ENCODE measurements at places on chromosomes 2 and 18. TPM values are rescaled to one million over a fixed set of nuclear protein-coding genes. Genes with fewer than 3 reads are reported as not detected.

DNA sequence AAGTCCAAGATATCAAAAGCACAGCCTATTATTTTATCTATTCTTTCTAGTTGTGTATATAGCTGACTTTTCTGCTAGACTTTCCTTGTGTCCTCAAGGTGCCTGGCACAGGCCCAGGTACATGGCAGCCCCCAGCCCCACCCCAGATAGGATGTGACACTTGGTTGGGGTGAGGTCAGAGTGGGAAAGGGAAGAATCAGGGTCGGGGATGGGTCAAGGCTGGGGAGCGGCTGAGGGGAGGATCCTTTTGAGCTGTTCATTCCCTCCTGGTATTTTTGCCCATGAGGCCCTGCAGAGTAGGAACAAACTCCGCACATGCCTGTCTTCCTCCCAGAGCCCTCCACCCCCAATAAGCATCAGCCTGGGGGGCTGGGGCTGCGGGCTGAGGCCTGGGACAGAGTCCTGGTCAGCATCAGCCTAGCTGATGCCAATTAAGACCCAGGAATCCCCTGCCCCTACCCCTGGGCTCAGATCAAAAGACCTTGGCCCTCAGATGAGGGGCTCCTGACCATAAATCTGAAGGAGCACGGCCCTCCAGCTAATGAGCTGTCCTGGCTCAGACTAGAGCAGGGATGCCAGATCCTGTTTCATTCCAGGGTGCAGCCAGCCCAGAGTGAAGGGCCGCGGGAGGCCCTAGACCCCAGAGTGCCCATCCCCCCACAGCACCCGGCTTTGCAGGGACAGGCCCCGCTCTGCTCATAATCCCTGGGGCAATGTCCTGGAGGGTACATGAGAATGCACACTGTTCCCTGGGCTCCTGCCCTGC lies 85.3 kb downstream of the SDC1 start:
- no peak overlapping the region for H3K4me3 ChIP-seq
- peaks cover 48% of the 10 kb centered on the region for H3K27me3 ChIP-seq
- no peak overlapping the region for H3K27ac ChIP-seq

DNA sequence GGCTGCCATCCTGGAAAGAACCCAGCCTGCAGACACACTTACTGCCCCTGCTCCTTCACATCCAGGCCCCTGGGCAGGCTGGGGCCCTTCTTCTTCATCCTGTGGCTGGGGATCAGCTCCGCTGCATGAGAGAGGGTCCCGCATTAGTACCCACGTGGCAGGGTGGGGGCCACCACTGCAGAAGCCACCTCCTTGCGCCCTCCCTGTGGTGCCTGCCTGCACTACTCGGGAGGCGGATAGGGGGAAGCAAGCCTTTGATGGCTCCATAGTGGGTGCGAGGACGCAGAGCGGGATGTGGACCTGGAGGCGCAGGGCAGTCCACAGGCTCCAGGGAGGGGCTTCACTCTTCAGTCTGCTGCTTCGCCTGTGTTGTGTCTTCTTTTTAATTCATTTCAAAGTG lies 46.7 kb downstream of the GPC1 start:
- H3K27ac ChIP-seq, result no peak overlapping the region
- no peaks in the 10 kb centered on the region for H3K27me3 ChIP-seq
- H3K36me3 ChIP-seq, result peaks cover 1% of the 10 kb centered on the region
- no peaks in the 10 kb centered on the region for H3K4me1 ChIP-seq
- H3K4me3 ChIP-seq, result no peak overlapping the region

DNA sequence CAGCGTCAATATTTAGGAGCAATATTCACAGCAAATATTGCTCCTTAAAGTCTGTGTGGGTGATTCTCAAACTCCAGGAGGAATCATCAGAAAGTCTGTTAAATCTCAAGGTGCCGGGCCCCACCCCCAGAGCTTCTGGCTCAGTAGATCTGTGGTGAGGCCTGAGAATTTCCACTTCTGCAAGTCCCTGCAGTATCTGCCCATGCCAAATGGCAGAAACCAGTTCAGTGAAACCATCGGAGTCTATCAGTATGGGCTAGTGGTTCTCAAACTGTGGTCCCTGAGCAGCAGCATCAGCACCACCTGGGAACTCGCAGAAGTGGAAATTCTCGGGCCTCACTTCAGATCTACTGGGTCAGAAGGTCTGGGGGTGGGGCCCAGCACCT lies 202.9 kb downstream of the SLC4A3 start:
- H3K27me3 ChIP-seq, result peaks cover 32% of the 10 kb centered on the region
- H3K4me3 ChIP-seq, result no peak overlapping the region
- H3K4me1 ChIP-seq, result no peaks in the 10 kb centered on the region
- no peak for DNase-seq
- no peaks in the 10 kb centered on the region for H3K36me3 ChIP-seq

DNA sequence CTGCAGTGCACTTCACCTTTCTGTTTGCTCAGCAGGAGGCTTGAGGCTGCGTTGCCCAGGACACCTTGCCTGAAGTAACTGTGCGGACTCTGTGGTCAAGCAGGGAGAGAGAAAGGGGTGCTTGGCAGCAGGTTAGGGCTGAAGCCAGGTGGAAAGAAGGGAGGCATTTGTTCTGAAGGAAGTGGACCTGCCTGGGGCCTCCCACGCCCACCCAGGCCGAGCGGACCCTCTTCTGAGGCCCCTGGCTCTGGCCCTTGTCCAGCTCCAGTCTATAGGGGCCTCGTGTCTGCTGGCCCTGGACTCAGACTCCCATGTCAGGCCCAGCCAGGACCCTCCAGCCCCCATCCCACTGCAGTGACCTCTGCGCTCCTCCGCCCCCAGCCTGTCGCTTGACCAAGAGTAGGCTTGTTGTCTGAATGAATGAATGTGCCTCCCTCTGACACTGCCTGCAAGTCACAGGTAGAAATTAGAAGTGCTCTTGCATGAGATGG lies 2.5 kb downstream of the SNED1 start:
- H3K27ac ChIP-seq, result no peak overlapping the region
- DNase-seq, result no peak
- H3K4me3 ChIP-seq, result no peak overlapping the region
- peaks cover 11% of the 10 kb centered on the region for H3K27me3 ChIP-seq
- H3K4me1 ChIP-seq, result peaks cover 47% of the 10 kb centered on the region

GRCh38 chr2:146931109-146931508 lies 913.7 kb upstream of the ACVR2A start:
- no peaks in the 10 kb centered on the region for H3K27me3 ChIP-seq
- no peak overlapping the region for H3K27ac ChIP-seq
- H3K36me3 ChIP-seq, result no peaks in the 10 kb centered on the region
- no peak overlapping the region for H3K4me3 ChIP-seq
- H3K4me1 ChIP-seq, result no peaks in the 10 kb centered on the region

DNA sequence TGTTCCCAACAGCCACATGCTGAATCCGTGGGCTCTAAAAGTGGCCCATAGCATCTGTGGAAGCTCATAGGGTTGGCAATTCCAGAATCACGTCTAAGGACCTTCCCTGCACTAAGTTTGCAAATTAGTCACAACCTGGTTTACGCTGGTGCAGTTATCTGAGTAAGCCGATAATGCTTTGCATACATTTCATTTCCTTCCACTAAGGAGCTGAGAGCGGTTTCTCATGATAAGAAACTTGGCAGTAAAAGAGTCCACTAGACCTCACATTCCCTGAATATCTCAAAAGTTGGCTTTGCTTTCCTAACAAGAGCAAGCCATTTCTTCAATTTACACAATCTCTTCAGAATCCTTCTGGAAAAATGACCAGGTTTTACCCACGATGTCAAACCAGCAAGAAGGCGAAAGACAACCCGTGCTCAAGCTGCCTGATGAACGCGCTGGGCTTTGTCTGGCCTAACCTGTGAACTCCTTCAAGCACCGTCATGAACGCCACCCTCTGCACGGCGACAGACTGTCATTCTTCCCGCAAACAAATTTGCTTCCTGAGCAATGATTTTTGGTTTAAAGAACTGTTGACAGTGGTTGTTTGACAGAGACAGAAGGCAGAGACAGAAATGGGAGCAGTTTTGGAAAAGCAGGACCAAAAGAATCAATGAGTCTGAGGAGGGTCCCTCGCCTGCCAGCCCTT lies 73.0 kb upstream of the COPS8 start:
- no peaks in the 10 kb centered on the region for H3K36me3 ChIP-seq
- H3K4me3 ChIP-seq, result no peak overlapping the region
- H3K4me1 ChIP-seq, result no peaks in the 10 kb centered on the region
- H3K27me3 ChIP-seq, result no peaks in the 10 kb centered on the region
- DNase-seq, result no peak

- H3K27me3 ChIP-seq, result no peaks in the 10 kb centered on the region
- no peak overlapping the region for H3K27ac ChIP-seq
- DNase-seq, result no peak
- H3K36me3 ChIP-seq, result no peaks in the 10 kb centered on the region
- H3K4me3 ChIP-seq, result no peak overlapping the region
Measured at GRCh38 chr18:3867236-3867635, 417.3 kb downstream of the TGIF1 start.

GRCh38 chr18:34650121-34650545 lies 60.0 kb upstream of the DTNA start:
- H3K27ac ChIP-seq, result no peak overlapping the region
- no peak overlapping the region for H3K4me3 ChIP-seq
- no peaks in the 10 kb centered on the region for H3K27me3 ChIP-seq
- no peak for DNase-seq
- H3K36me3 ChIP-seq, result no peaks in the 10 kb centered on the region

Gene FBXO48
- 0.59 TPM for total RNA-seq

Gene SPHKAP
- total RNA-seq, result not detected

Gene MBP
- total RNA-seq, result 5.0 TPM

Gene COL4A4
- not detected for total RNA-seq
